ENCODE measurements at places on chromosomes 5 and 9.

DNA sequence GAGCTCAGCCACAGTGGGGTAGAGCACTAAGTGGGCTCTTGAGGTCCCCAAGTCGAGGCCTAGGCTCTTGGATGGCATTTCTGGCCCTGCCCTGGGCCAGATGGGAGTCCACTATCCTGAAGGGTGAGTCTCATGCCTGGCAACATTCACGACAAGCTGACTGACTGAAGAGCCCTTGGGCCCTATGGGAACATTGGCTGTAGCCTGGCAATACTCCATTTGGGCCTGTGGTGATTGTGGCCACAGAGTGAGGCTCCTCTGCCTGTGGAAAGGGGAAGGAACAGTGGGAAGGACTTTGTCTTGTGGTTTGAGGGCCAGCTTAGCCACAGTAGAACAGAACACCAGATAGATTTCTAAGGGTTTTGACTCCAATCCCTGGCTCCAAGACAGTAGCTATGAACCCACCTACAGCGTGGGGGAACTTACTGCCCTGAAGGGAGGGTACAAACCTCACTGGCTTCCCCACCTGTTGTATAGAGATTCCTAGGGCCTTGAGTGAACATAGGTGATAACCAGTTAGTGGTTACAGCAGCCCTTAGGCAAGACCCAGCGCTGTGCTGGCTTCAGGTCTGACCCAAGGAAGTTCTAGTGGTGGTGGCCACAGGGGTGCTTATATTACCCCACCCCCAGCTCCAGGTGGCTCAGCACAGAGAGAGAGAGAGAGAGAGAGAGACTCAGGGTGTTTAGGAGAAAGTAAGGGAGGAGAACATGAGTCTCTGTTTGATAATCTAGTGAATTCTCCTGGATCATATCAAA, 72.4 kb downstream of the KIAA0825 start:
- no peak for DNase-seq

DNA sequence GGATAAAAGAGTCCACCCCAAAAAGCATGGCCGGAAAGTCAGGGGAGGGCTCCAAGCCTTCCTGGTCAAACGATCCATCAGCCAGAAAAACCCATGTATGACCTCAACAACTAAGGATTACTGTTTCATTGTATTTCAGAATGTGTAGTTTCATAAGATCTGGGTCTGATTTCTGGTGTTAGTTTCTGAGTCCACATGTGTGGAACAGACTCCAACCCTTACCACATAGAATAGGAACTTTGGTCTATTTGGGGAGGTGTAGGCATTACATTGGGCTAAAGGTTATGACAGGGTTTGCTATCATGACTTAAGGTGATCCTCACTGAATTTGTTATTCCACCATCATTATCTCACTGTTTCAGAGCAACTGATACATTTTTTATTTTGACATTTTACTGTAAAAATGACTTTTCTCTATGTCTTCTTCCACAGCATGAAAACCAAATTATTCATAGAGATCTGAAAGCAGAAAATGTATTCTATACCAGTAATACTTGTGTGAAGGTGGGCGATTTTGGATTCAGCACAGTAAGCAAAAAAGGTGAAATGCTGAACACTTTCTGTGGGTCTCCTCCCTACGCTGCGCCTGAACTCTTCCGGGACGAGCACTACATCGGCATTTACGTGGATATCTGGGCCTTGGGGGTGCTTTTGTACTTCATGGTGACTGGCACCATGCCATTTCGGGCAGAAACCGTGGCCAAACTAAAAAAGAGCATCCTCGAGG, 33.5 kb downstream of the HMGCS1 start:
- DNase-seq, result no peak

DNA sequence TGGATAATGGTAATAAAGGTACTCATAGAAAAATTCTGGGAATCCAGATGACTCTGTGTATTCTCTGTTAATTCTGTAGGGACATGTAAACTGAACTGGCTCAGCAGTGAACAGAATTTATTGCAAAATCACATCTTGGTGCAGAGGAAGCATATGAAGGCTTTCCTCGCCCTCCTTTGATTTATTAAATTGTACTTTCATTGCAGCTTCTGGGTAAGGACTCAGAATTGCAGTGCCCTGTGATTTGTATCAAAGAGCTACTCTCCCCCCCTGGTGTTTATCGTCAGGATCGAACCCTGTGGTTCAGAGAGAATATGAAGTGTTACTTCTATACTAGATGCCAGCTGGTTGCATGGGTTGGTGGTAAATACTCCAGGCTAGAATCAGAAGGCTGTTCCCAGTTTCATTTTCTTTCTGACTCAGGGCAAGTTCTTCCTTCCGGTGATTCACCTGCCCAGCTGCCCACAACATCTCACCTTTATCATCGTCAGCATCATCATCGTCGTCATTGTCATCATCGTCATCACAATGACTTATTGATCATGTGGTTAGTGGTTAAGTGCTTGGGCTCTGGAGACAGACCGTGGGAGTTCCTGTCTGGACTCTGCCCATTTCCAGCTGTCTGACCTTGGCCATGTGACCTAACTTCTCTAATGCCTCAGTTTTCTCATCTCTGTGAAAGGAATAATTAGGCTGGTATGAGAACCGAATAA, 238.8 kb downstream of the ARHGAP26 start:
- no peak for DNase-seq

GRCh38 chr5:50576265-50576664, 90.2 kb upstream of the PARP8 start:
- no peak for DNase-seq

GRCh38 chr9:112913326-112913725, 22.6 kb upstream of the SLC46A2 start:
- DNase-seq, result no peak

GRCh38 chr5:66323529-66323895, 179.4 kb downstream of the SREK1 start:
- no peak for DNase-seq

DNA sequence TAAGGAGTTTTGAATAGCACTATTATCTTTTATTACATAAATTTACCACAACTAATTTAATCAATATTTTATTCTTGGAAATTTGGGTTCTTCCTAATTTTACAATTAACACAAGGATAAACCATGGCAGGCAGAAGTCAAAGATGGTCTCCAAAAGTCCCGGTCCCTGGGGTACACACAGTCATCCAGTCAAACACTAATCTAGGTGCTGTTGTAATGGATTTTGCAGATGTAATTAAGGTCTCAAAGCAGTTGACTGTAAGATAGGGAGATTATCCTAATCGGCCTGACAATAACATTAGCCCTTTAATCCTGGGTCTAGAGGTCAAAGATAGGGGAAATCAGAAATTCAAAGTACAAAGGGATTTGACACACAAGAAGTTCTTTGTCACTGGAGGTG, 57.5 kb upstream of the HTR1A start:
- no peak for DNase-seq
